ENCODE measurements at places on chromosomes 6 and 20.

DNA sequence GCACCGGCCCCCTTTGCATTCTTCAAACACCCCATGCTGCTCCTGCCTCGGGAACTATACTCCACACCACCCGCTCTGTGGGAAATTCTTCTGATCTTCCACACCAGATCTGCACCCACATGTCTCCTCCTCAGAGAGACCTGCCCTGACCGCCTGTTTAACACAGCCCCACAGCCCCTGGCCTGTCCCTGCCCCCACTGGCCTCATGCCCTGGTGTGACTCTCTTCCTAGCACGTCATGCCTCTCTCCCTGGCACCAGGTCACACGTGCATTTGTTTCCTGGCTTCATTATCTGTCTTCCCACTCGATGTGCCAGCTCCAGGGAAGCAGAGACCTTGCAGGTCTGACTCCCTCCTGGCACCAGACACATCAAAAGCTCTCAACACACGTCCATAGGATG lies 79.6 kb downstream of the ANKRD60 start:
- DNase-seq: no peak

GRCh38 chr6:75266716-75267291 lies 17.8 kb downstream of the TMEM30A start:
- no peak for DNase-seq

DNA sequence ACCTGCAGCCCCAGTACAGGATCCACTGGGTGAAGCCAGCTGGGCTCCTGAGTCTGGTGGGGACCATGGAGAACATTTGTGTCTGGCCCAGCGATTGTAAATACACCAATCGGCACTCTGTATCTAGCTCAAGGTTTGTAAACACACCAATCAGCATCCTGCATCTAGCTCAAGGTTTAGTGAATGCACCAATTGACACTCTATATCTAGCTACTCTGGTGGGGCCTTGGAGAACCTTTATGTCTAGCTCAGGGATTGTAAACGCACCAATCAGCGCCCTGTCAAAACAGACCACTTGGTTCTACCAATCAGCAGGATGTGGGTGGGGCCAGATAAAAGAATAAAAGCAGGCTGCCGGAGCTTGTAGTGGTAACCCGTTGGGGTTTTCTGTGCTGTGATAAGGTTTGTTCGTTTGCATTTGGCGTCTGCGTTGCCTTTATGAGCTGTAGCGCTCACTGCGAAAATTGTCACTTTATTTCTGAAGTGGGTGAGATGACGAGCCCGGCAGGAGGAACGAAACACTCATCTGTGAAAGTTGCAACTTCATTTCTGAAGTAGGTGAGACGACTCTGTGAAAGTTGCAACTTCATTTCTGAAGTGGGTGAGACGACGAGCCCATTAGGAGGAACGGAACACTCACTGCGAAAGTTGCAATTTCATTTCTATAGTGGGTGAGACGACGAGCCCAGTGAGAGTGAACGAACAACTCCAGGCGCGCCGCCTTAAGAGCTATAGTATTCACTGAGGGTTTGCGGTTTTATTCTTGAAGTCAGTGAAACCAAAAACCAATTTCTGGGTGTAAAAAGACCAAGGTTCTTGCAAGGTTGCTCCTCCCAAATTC lies 31.1 kb downstream of the SERPINB6 start:
- DNase-seq: peak; percentile 89

DNA sequence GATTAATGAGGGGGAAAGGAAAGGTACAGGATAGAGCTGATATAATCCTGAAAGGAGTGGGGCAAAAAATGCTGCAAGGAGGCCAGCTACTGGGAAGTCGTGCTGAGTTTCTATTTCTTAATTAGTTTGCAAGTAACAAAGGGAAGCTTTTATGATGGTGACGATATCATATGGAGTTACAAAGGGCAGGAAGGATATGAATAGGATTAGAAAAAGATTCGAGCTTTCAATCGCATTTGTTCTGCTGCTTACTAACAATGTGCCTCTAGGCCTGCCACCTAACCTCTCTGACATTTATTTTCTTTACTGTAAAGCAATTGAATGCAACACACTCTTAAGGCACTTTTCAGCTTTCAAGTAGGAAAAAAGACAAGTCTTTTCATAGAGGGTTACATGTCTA lies 219.2 kb downstream of the CLVS2 start:
- no peak for DNase-seq

DNA sequence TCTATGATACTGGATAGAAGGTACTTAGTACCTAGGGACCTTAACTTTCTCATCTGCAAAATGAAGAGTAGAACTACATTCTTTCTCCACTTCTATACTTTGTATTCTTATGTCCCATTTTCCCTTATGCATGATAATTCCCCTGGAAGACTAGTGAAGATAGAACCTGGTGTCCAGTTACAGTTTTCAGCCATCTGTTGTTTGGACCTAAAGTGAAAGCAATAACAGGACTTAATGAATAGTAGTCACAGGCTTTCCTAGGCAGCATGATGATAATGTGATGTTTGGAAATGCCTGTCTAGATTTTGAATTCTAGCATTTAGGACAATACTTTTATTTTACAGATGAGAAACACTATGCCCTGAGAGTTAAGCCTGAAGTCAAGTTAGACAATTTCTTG lies 153.8 kb downstream of the RIMS1 start:
- no peak for DNase-seq

DNA sequence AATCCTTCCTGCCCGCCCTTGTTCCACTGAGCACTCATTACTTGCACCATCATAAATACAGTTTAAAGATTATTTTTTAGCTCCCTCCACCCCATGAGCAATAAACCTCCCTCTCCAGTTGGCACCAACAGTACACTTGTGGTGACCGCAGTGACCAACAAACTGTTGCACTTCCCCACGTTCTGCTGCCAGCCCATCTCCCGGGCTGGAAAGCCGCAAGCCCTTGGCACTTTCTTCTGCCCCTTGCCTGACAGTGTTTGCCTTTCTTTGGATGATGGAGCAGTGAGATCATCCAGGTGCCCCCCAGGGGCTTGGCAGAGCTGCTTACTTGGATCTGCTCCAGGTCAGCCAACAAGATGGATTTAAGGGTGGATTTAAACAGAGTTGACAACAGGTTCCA lies 21.6 kb downstream of the KCNB1 start:
- no peak for DNase-seq

- no peak for DNase-seq
Measured at GRCh38 chr6:131413831-131414191, 159.2 kb upstream of the ARG1 start.

Data from stimulated activated CD4-positive, alpha-beta T cell treated with anti-CD3 and anti-CD28 coated beads, Interleukin-15, amount 100 ng/mL, for 24 hours (primary cell).